ENCODE measurements at places on chromosomes 5 and 9.

- DNase-seq, result no peak
These were observed 2.4 kb downstream of the NFIL3 start for GRCh38 chr9:91421128-91421765.

GRCh38 chr9:113656771-113657670 lies 193.5 kb downstream of the RGS3 start:
- DNase-seq, result no peak

DNA sequence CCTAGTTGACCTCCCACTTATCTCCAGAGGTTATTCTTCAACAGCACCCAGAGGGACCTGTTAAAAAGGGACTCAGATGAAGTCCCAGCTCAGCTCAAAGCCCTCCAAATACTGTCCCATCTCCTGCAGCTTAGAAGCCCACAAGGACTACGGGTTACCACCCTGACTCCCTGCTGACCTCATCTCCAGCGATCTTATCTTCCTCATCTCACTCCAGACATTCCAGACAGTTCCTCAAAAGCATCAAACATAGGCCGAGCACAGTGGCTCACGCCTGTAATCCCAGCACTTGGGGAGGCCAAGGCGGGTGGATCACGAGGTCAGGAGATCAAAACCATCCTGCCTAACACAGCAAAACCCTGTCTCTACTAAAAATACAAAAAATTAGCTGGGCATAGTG lies 263.8 kb upstream of the TLE4 start:
- no peak for DNase-seq

DNA sequence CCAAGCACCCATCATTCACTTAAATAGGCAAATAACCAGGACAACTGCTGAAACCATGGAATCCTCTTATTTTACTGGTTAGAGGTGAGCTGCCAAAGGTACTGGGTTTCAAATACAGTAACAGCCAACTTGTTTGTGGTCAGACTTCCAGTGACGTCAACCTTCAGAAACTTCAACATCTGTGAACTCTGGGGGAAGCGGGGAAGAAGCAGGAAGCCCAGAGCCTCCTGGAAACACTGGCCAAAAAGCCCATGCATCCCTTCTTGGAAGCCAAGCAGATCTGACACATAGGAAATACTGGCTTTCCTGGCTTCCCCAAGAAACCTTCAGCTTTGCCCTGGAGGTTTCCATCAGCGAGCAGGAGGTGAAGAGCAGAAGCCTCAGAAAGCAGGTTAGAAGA lies 4.9 kb upstream of the FRRS1L start:
- DNase-seq, result no peak
